ENCODE measurements at places on chromosomes 5 and 9. TPM values are rescaled to one million over a fixed set of nuclear protein-coding genes. Genes with fewer than 3 reads are reported as not detected.

DNA sequence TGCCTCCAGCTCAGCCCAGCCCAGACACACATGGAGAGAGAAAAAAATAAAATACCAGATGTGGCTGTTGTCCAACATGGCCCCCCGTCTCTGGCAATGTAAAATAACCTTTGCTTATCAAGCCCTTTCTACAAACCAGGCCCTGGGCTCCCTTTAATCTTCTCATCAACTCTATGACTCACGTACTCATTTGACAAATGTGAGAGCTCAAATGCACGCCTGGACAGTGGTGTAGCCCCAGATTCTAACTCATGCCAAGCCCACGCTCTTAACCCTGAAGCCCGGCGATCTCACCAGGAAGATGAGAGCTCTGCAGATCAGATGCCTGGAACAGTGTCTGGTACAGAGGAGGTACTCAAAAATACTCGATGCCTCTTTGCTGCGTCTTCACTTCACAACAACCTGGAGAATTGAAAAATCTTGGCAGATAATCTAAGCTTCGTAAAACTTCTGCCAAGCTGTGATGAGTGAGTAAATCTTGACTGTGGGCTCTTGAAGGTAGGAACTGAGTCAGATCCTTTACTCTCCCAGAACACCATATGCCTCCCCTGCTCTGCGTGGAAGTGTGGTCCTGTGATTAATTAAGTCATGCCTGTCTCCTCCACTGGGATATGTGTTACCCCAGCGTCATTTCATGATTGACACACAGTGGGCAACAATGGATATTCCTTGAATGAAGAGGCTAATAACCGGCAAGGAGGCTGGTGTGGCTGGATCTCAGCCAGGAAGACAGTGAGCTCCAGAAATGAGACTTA is 102.0 kb upstream of the FSTL4 start:
- H3K4me3 ChIP-seq, result no peak overlapping the region
- H3K27ac ChIP-seq, result no peak overlapping the region
- H3K4me1 ChIP-seq, result no peaks in the 10 kb centered on the region
- no peaks in the 10 kb centered on the region for H3K36me3 ChIP-seq
- no peak for DNase-seq

DNA sequence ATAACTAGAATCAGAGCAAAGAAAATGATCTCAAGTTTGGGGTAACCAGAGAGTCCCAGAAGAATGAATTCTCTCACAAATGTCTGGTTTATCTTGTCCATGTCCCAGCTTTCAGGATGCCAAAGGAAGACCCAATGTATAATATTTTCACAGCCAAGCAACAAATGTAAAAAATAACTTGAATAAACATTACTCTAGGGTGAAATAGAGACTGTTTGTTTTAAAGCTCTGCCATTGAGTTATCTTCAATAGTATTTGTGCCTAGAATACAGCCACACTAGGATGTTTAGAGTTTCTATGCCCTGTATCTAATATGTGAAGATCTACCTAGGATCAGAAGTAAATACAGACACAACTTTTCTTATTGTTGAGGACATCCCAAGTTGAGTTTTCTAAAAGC is at the start of gene OR13C4:
TSS of gene OR13C4 (minus strand) at position 101 of the 400 bp plus-strand sequence. CDS start at position 101, 0 bp downstream.
- no peaks in the 10 kb centered on the region for H3K36me3 ChIP-seq
- no peak within 1 kb of the TSS for H3K4me3 ChIP-seq
- H3K27ac ChIP-seq, result no peak within 1 kb of the TSS
- H3K27me3 ChIP-seq, result no peaks in the 10 kb centered on the region

DNA sequence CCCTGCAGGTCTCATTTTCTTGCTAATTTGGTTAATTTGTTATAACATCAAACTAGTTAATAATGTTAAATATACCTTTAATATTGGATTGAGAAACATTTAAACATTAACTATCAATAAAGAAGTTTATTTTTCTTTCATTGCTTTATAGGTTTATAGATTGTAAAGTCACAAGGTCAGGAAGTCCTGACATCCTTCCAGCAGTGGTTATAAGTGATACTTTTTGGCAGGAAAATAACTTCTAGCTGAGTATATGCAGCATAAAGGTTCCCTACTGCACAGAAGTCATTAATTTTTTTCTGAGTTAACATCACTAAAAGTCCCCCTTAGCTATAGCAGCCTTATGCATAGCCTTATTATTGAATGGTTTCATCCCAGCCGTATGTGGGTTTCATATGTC is 85.5 kb downstream of the LNPEP start:
- H3K27me3 ChIP-seq, result no peaks in the 10 kb centered on the region
- peaks cover 14% of the 10 kb centered on the region for H3K36me3 ChIP-seq

DNA sequence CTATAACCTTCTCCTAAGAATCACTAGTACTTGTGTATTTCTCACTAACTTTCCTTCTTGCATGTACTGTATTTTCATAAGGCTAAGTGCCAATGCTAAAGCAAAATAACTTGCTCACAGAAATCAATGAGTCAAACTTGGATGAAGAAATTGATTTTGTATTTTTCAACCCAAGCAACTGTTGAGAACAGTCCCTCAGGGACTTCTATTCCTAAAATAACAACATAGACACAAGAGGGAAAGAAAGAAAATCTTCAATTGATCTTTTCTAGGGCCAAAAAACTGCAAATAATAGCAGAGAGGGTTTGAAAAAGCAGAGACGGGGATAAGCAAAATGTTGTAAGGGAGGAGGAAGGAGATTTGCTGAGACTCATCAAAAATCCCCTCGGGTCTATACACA is 69.8 kb downstream of the HABP4 start:
- no peaks in the 10 kb centered on the region for H3K4me1 ChIP-seq
- no peaks in the 10 kb centered on the region for H3K27me3 ChIP-seq
- H3K27ac ChIP-seq, result no peak overlapping the region
- peaks cover 40% of the 10 kb centered on the region for H3K36me3 ChIP-seq

- H3K27ac ChIP-seq, result no peak overlapping the region
- H3K36me3 ChIP-seq, result no peaks in the 10 kb centered on the region
- no peak overlapping the region for H3K4me3 ChIP-seq
- no peaks in the 10 kb centered on the region for H3K4me1 ChIP-seq
- H3K27me3 ChIP-seq, result no peaks in the 10 kb centered on the region
Observed at GRCh38 chr5:29016067-29016466, 1977.7 kb upstream of the CDH9 start.

DNA sequence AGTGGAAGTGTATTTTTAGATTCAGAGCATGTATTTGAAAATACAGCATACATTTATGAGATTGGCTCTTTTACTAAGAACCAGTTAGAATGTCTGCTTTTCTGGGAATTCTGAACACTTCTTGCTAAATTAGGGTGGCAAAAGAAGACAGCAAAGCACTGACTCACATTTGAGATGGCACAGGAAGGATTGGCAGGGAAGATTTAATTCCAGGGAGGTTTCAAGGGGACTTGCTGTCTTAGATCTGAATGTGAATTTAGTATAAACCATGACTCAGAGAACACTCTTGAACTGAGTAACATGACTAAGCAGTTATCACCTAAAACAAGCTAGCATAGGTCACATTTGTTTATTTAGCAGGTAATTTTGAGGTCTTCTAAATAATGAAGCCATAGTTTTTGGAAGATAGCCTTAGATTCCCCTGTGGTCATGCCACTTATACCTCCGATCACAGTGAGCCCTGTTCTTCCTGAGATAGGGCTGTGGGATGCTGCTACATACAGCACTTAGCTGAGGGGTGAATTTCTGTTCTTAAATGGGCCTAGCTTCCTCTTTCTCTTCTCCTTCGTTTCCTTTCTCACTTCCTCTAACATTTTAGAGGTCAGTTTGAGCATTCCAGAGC is 173.8 kb downstream of the PCSK1 start:
- no peaks in the 10 kb centered on the region for H3K36me3 ChIP-seq
- no peak overlapping the region for H3K4me3 ChIP-seq
- no peaks in the 10 kb centered on the region for H3K4me1 ChIP-seq
- no peak overlapping the region for H3K27ac ChIP-seq
- no peaks in the 10 kb centered on the region for H3K27me3 ChIP-seq

DNA sequence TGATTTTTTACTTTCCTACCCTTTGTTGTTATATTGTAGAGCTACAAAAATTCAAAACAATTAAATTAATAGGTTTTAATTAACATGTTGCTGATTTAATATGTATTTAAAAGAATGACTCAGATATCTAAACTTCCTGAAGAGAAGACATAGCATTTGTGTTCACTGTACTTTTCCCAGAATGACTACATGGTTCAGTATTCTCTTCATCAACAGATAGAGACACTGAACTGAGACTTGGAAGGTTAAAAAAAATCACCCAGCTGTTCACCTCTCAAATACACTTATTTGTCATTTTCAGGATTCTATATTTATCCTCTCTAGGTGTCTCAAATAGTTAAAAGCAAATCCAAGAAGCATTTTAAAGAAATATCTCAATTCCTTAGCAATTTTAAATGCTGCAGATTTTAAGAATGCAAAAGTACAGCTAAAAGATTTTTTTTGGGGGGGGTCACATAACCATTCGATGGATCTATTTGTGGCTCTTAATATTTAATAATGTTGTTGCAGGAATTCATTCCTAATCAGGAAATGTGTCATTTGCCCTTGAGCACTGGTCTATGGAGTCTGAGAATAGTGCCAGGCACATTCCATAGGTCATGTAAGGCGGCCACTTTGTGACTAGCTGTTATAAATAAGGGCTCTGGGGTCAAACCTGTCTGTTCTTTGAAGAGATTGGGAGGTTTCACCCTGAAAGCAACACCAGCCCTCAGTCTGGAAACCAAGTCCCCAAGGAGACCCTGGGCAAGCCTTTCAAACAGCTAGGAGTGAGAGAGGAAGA is 463.1 kb downstream of the NR2F1-AS1 start:
- no peak overlapping the region for H3K27ac ChIP-seq
- no peak overlapping the region for H3K4me3 ChIP-seq
- DNase-seq, result no peak
- H3K36me3 ChIP-seq, result no peaks in the 10 kb centered on the region
- no peaks in the 10 kb centered on the region for H3K27me3 ChIP-seq

The PCSK1 gene
- total RNA-seq, result not detected

The CAMK4 gene
- 1.9 TPM for total RNA-seq

The DMXL1 gene
- 68.0 TPM for total RNA-seq

The GARIN3 gene
- total RNA-seq, result not detected

The SPATA31A3 gene
- total RNA-seq, result not detected

The IL11RA gene
- 13.1 TPM for total RNA-seq

Data from endodermal cell (in vitro differentiated cells).